ENCODE measurements at places on chromosomes 5 and 9.
A peak's percentile ranks its signal among the peaks of the same experiment; 100 is the strongest.

- no peak for DNase-seq
Observed at GRCh38 chr5:167451076-167451475, 840.4 kb upstream of the WWC1 start.

DNA sequence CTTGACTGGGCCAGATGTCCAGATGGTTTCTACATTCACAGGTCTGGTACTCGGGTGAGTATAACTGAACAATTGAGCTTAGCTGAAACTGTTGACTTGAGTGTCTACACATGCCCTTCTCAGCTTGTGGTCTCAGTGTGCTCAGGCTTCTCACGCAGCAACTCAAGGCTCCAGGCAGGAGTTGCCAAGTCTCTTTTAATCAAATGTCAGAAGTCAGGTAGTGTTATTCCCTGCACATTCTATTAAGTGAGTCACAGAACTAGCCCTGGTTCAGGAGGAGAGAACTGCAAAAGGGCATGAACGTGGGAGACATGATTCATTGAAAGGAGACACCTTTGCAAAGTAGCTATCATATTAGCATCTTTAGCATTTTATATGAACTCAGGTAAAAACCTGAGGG, 199.3 kb upstream of the ACTBL2 start:
- no peak for DNase-seq

DNA sequence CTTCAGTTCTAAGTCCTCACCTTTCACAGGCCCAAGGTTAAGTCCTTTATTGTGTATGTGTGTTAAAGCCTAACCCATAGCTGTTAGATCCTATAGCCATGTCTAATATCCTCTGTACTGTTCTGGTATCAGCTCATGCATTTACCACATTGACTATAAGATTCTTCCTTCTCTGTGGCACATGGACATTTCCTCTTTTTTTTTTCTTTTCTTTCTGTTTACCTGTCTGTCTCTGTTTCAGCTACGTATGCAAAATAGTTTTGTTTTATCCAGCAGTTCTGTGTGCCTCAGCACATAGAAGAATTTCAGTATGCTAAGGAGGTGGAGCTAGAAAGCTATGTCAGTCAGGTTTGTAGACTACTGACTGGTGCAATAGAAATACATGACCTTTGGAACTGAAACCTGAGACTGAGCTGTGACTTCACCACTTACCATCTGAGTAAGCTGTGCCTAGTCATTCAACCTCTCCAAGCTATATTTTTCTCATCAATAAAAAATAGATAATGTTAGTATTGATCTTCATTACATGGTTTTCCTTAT, 155.6 kb upstream of the VLDLR start:
- no peak for DNase-seq

- no peak for DNase-seq
Observed at GRCh38 chr5:9834871-9835770, 205.0 kb upstream of the TAS2R1 start.

DNA sequence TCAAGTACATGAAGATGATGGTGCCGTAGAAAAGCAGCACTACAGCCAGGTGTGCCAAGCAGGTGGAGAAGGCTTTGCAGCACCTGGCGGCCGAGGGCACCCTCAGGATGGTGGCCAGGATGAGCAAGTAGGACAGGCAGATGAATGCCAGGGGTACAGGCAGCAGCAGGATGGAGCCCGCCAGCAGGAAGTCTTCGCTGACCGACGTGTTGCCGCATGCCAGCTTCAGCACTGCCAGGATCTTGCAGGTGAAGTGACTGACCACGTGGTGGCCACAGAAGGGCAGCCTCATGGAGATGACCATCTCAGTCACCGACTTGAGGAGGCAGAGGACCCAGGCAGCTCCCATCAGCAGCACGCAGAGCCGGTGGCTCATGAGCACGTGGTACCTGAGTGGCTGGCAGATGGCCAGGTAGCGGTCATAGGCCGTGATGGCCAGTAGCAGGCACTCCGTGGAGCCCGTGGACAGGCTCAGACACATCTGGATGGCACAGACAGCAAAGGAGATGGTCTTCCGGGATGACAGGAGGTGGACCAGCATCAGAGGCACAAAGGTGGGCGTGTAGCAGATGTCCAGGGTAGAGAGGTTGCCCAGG, 482 bp downstream of the OR13J1 start:
- no peak for DNase-seq

- DNase-seq: no peak
Observed at GRCh38 chr9:132885720-132886333, 7.1 kb downstream of the SPACA9 start.

- no peak for DNase-seq
Observed at GRCh38 chr5:96199713-96200183, 233.3 kb downstream of the PCSK1 start.

DNA sequence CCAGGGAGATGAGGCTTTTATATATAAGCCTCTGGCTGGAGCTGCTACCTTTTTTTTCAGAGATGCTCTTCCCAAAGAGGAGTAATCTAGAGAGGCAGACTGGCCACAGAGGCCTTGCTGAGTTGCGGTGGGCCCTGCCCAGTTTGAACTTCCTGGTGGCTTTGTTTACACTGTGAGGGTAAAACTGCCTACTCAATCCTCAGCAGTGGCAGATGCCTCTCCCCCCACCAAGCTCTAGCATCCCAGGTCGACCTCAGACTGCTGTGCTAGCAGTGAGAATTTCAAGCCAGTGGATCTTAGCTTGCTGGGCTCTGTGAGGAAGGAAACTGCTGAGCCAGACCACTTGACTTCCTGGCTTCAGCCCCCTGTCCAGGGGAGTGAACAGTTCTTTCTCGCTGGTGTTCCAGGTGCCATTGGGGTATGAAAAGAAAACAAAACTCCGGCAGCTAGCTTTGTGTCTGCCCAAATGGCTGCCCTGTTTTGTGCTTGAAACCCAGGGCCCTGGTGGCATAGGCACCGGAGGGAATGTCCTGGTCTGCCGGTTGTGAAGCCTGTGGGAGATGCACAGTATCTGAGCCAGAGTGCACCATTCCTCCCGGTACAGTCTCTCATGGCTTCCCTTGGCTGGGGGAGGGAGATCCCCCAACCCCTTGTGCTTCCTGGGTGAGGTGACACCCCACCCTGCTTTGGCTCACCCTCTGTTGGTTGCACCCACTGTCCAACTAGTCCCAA, 219.5 kb upstream of the IZUMO3 start:
- DNase-seq: no peak

DNA sequence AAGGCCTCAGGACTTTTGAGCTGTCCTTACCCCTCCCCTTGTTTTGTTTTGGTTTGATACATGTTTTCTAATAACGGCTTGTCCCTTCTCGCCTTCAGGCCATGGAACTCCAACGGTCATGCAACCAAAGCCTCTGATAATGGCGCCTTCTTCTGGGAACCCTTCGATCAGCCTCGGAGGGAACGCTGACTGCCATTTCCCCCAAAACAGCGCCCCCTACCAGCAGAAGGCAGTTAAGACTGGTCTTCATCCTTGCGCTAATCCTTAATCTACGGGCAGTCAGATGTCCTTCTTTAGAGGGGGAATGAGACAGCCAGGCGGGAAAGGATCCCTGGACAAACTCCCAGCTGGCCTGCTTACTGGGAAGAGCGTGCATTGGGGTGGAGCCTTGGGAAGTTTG, 276.6 kb downstream of the ICE1 start:
- no peak for DNase-seq

GRCh38 chr9:93095205-93096130, 549 bp upstream of the CARD19 start:
- DNase-seq: peak; percentile 100

GRCh38 chr5:162603443-162604070, 536.0 kb downstream of the GABRG2 start:
- DNase-seq: no peak

- no peak for DNase-seq
Observed at GRCh38 chr5:107997338-107997980, 326.7 kb upstream of the EFNA5 start.

GRCh38 chr5:154345255-154345952, 100.4 kb upstream of the SAP30L start:
- DNase-seq: no peak

- DNase-seq: no peak
Observed at GRCh38 chr9:112555101-112555643, 68.5 kb downstream of the KIAA1958 start.

DNA sequence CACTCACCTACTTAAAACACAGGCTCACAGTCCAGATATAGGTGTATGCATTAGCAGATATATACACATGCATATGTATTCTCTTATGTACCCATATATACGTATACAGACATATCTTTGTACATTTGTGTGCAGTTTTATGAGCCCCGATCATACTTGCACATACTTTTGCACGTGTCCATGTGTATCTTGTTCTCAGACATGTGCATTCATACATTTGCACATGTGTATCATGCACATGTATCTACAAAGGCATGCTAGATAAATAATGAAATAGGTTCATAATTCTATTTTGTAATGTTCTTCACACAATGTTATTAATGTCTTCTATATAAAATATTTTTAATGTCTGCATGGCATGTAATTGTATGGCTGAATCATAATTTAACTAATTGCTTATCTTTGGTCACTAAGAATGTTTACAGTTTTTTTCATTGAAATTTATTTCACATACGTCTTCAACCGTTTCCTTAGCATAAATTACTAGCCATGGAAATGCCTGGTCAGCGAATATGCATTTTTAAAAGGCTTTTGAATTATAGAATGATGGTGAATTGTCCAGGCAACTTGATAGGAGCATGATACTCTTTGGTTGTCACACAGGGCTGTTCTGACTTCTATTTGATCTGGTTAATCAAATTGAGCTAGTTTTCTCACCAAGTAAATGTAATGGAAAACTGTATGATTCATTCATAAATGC, 2.6 kb downstream of the NDFIP1 start:
- no peak for DNase-seq

DNA sequence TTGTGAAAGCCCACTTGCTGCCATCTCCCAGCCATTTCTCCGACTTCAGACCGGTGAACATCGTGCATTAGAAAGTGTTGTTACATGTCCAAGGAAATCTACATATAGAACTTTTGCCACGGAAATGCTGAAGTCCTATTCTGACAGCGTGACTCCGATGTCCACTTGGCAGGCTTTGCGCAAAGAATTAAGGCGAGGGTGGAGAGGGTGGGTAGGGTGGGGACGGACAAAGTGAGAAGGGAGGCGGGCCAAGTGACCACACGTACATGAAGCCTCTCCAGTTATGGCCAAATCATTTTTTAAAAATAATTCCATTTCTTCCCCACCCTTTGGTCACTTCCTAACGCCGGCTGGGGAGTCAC, 460 bp upstream of the ACO1 start:
- no peak for DNase-seq

- no peak for DNase-seq
Observed at GRCh38 chr5:141866096-141866495, 12.1 kb downstream of the PCDH1 start.

DNA sequence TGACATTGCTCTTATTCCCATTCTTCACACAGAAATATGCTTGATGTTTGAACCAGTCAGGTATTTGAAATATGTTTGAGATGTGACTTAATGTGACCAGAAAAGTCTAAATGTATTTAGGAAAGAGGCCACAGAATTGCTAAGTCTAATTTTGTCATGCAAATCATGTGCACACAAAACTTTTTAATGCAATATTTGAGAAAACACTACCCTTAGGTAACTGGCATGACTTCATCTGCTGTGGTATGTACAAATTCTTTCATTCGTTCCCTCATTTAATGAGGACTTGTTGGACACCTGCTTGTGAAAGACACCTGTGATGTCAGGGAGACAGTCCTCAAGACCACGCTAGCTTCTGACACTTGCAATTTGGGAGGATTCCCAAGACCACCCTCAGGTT, 21.1 kb upstream of the SLC46A2 start:
- DNase-seq: no peak

- DNase-seq: no peak
Observed at GRCh38 chr9:129275626-129276247, 97.7 kb upstream of the IER5L start.

GRCh38 chr9:130138791-130139190, 33.4 kb upstream of the NCS1 start:
- no peak for DNase-seq

GRCh38 chr5:154118893-154119336, 71.6 kb upstream of the GALNT10 start:
- no peak for DNase-seq

DNA sequence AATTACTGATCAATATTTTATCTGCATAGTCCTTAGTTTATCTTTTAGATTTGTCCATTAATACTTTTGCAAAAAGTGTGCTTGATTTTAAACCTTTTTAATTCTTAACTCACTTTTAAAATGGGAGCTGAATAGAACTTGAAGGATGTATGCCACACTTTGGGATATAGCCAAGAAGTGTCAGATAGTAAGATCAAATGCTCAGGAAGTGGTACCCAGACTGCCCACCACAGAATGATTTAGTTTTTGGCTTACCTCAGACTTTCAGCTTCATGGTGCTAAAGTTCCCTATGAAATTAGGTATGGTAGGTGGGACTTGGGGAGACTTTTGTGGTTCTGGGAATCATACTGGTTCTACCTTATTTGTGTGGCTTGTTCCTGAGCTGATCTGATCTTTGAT, 14.7 kb downstream of the FOCAD start:
- no peak for DNase-seq

GRCh38 chr9:85420750-85421149, 321.0 kb downstream of the AGTPBP1 start:
- DNase-seq: no peak

DNA sequence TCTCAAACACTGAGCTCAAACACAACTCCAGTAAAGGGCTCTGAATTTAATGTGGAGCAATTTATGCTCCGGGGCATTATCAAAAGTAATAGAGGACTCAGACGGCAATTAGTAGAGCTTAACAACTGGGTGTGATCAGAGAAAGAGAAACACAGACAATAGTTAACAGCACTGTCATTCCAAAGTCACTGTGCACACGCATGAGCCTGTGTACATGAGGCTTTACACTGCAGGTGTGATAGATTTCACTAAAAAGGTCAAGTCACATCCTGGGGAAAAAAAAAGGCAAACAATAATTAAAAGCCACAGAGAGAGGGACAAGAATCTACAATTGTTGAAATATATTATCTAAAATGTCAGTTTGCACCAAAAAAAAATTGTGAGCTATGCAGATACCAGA, 956.5 kb downstream of the CDH18 start:
- DNase-seq: no peak

DNA sequence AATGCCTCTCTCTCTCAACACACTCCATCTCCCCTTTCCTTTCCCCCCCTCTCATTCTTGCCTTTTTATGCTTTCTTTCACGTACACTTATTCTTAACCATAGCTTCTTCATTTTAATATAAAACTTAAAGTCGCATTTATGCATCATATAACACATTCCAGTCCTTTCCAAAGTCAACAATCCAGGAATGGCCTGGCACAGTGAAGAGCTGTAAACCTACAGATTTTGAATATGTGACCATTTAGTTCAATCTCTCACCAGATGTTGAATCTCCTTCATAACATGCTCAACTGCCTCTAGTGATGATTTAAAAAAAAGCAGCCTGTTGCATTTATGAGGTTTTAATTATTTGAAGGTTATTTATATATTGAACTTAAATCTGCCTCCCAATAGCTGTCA, 186.2 kb upstream of the GRAMD2B start:
- no peak for DNase-seq

DNA sequence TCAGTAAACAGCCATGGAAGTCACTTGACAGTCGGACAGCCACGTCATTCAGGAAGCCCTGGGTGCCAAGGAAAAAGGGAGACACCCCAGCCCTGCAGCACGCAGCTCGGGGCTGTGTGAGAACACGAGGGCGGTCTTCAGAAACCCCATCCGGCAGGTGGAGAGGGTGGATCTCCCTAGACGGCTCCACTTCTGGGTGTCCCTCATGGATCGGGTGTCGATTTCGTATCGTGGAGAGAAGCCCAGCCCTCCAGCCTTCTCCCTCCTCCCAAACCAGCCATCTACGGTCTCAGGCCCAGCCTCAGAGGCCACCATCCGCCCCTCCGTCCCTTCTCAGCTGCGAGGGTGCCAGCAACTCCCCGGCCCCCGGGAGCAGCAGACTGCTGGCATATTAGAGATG, 65.5 kb upstream of the BARHL1 start:
- DNase-seq: no peak

Measured in activated T-helper 9 cell treated with anti-CD3 and anti-CD28 coated beads, Interleukin-2, amount 50 U/mL, for 16 hours (primary cell).